Activated CD4-positive, alpha-beta T cell treated with anti-CD3 and anti-CD28 coated beads, Interleukin-2, amount 50 U/mL, for 16 hours (primary cell): ENCODE measurements at places on chromosomes 1 and 21.

- no peak for DNase-seq
These were observed 4.6 kb upstream of the KCNA2 start for GRCh38 chr1:110610696-110611286.

DNA sequence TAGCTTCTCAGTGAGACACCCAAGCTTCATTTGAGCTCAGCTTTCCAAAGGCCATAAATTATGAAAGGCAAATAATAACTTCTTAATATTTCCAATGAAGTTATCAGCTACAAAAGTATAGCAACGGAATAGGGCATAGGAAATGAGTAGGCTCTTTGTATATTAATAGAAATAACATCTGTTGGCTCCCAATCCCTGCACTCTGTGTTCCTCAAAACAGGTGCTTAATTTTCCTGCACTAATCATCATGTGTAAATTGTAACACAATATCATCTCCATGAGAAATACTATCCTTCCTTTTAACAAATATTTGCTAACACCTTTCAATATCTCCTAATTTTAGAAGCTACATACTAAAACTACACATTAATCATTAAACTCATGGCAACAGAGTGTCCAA is 19.2 kb upstream of the IFI44L start:
- no peak for DNase-seq

DNA sequence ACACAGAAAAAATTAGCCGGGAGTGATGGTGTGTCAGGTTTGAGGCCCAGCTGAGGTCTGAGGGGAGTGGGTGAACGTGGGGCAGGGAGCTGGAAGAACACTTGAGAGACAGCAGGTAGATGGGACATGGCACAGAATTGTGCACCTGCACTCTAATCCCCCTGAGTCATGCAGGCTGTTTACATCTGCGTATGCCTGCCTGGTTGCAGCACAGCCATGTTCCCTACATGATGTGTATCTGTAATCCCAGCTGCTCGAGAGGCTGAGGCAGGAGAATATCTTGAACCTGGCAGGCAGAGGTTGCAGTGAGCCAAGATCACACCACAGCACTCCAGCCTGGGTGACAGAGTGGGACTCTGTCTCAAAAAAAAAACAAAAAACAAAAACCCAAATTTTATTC is 44.8 kb downstream of the ATP5PO start:
- no peak for DNase-seq

DNA sequence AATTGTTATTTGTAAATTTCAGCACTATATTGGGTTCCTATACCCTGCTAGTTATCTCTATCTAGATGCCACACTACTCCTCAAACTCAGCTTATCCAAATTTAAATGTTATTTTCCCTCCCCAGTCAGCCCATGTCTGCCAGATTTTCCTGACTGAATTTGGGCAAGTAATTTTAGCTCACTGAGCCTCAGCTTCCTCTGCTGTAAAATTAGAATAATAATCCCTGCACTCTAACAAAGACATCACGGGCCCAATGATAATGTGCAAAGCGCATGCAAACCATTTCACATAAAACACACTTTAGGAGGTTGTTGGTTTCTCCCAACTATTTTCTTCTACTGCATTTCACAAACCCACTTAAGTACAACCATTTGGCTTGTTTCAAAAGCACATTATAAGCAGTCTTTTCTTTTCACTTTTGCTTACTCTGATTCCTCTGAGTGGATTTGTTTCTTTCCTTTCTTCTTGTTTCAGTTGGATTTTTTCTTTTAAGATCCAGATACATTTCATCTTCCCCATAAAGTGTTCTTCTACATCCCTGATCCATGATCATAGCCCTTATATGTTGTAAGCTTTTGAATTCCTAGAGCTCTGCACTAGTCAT is 152.8 kb upstream of the DPT start:
- DNase-seq = no peak

DNA sequence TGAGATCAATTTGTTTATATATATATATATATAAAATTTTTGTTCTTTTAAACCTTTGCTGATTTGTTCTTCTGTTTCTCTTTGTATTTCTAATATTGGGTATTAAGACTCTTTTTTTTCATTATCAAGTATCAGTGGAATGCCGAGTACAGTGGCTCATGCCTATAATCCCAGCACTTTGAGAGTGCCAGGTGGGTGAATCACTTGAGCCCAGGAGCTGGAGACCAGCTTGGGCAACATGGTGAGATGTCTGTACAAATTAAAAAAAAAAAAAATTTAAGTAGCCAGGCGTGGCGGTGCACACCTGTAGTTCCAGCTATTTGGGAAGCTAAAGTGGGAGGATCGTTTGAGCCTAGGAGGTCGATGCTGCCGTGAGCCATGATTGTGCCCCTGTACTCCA is 67.1 kb downstream of the MAST2 start:
- DNase-seq = no peak
